ENCODE measurements at places on chromosomes 2 and 18.

- DNase-seq, result no peak
Observed at GRCh38 chr2:133418021-133418420, 150.2 kb downstream of the NCKAP5 start.

GRCh38 chr2:100929147-100929546 lies 72.9 kb upstream of the RPL31 start:
- no peak for DNase-seq

GRCh38 chr2:174158003-174158402 lies 90.3 kb downstream of the OLA1 start:
- DNase-seq, result peak; percentile 79

DNA sequence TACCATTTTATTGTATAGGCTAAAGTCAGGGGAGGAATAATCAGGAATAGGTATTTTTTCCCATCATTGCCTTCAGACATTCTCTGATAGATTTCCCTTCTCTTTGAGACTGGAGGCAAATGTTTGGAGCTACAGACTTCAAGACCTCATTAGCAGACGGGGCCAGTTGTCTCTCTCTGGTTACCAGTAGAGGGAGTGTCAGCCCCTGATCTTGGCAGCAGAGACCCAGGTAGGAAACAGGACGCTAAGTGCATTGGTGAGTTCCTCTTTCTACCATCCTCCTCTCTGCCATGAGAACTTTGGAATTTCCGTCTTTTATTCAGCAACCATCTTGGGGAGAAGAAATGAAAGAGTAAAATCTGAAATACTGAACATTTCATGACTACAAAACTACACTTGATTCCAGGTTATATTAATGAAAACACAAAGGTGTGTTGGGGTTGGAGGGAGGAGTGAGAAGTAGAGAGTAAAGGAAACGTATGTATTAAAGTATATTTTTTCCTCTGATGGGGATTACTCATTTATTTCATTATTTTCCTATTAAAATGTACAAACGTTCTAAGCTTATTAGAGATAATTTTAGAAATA lies 186.2 kb upstream of the GCFC2 start:
- peak; percentile 73 for DNase-seq

GRCh38 chr2:207494137-207494536 lies 35.6 kb upstream of the CREB1 start:
- no peak for DNase-seq

DNA sequence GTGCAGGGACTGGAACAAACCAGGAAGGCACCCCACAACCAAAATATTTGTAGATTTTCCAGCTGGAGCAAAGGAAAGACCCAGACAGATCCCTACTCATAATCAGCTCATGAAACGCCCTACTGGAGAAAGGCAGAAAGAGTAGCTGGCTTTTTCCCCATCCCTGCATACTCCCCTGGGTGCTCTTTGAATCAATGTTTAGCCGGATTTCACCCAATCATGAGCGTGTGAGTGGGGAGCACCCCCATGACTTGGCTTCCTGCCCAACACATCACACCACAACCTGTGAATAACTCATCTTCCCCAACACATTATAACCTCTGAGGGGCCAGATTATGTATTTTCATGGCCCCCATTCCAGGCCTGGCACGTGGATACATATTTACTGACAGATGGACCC lies 35.1 kb upstream of the SLC14A1 start:
- no peak for DNase-seq

- DNase-seq, result no peak
Observed at GRCh38 chr2:130150181-130151144, 5.6 kb upstream of the CCDC74B start.

DNA sequence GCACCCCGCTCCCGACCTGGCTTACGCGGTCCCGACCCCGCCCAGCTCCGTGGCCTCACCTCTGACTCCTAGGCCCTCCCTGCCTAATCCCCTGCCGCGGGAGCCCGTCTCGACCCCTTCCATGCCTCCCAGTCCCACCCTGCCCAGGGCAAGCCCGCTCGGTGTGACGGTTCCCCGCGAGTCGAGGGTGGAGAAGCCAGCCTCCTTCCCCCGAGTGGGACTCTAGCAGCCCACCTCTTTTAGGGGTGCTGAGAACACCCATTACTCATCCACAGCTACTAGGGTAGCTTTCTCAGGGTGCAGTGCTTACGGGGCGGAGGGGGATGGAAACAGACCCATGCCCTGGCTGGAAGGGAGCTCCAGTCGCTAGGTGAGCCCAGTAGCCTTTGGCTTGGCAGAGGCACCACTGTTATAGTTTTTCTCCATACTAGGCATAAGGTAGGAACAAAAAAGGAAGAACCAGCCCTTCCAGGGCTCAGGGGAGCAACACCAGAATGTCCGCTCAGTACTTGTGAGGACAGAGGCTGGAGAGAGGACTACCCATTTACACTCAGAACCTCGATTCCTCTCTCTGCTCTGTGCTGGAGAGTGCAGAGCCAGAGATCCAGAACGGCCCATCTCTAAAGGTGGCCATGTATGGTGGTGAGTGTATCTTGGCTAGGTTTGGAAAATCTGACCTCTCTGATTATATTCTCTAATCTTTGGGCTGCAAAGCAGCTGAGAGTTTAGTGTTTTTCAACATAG lies 606 bp downstream of the AGBL5 start:
- DNase-seq, result peak; percentile 56

GRCh38 chr2:10007435-10007834 lies 35.9 kb upstream of the KLF11 start:
- no peak for DNase-seq

DNA sequence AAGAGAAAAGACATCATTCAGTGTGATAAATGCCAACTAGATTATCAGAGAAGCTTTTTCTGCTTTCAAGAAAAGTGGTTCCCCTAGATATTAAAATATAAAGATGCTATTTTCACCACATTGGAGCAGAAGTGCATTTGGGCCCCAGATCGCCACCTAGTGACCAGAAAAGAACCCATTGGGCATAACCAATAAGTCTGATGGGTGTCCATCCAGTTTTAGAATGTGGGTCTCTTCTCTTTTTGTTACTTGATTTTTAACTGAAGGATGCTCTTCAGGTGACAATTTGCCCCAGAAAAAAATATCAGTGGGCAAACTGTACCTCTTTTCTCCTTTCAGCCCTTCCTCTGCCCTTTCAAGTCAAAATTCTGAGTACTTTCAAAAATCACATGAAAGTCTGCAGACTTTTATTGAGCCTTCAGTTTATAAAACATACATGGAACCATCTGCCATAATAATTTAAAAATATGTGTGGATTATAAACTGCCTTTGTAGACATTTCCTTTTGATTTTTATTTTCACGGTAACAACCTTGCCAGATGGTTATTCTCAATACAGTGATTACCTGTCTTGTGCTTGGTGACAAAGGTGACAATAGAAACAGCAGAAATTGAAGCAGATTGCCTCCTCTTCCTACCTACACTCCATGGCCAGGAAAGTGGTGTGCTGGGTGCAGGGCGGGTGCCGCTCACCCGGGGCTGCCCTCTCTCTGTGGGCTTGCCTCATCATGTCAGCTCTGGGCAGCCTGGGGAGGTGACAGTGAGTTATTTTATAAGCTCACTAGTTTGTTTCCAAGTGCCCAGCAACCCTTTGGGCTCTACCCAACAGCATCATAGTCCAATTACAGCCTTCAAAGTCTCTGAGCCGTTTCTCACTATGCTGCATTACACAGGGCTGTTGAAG lies 124.5 kb downstream of the DCDC2C start:
- DNase-seq, result peak; percentile 55

GRCh38 chr18:73355121-73355520 lies 487.3 kb upstream of the NETO1 start:
- DNase-seq, result no peak

DNA sequence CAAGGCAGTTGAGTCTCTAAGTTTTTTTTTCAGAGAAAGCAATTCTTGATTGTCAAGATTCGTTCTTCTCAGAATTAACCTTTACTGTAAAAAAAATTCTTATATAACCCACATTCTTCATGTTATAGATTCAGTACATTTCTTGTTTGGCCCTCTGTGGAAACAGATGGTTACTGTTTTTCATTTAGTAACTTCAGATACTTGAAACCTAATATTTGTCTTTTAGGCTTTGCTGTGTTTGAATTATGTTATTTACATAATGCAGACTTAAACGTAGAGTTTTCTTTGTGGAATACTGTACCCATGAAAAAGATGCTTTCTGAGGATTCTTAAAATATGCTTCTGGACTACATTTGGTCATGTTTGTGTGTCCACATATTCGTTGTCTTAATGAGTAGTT lies 48.2 kb downstream of the EML4 start:
- no peak for DNase-seq
